Right lung (tissue), 10 donors: ENCODE measurements at places on chromosomes 1 and 21.

- no peak for DNase-seq
These were observed 5.6 kb downstream of the MORN1 start for GRCh38 chr1:2385606-2386280.

GRCh38 chr1:208239473-208240381 lies 4.5 kb downstream of the PLXNA2 start:
- DNase-seq = no peak

DNA sequence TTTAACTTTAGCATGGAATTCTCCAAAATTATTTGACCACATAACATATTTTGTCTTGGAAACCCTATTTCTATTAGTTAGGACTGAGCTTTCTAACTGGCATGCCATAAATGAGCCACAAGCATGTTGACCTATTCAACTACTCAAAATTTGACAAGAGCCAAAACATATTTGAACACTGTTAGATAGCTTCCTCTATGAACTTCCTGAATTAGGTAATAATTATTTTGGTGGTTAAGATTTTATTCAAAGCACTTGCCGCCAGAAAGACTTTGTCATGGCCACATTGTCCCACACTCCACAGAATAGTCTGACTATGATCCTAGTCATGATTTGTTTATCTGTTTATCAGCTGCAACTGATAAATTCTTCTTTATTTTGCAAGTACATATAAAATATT lies 23.1 kb upstream of the CTPS1 start:
- no peak for DNase-seq

GRCh38 chr21:36165356-36165755 lies 8.7 kb downstream of the DOP1B start:
- DNase-seq = no peak

DNA sequence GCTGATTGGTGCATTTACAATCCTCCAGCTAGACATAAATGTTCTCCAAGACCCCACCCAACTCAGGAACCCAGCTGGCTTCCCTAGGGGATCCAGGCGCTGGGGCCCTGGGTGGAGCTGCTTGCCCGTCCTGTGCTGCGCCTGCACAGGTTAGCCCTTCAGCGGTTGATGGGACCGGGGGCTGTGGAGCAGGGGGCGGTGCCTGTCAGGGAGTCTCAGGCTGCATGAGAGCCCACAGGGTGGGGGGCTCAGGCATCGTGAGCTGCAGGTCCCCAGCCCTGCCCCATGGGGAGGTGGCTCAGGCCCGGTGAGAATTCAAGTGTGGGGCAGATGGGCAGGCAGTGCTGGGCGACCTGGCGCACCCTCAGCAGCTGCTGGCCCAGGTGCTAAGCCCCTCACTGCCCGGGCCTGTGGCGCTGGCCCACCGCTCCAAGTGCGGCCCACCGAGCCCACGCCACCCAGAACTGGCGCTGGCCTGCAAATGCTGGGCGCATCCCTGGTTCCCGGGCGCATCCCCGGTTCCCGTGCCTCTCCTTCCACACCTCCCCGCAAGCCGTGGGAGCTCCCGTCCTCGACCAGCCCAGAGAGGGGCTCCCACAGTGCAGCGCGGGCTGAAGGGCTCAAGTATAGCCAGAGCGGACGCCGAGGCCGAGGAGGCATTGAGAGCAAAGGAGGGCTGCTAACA lies 23.1 kb upstream of the CLCA4 start:
- no peak for DNase-seq

DNA sequence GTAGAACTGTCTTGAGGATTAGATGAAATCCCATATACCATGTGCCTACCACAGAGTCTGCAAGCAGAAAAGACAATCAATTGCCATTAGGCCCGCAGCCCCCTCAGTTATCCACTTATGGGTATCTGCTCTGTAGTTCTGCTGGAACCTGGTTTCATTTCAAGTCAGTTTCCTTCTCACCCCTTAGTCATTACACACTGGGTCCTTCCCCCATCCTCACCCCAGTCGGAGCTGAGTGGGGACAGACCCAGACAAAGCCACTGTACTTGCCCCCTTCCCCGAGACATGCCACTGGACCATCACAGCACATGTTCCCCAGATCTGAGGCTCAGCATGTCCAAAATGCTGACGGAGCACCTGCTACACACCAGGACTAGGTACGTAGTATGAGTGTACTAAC lies 21.2 kb downstream of the PGLYRP3 start:
- DNase-seq = no peak

DNA sequence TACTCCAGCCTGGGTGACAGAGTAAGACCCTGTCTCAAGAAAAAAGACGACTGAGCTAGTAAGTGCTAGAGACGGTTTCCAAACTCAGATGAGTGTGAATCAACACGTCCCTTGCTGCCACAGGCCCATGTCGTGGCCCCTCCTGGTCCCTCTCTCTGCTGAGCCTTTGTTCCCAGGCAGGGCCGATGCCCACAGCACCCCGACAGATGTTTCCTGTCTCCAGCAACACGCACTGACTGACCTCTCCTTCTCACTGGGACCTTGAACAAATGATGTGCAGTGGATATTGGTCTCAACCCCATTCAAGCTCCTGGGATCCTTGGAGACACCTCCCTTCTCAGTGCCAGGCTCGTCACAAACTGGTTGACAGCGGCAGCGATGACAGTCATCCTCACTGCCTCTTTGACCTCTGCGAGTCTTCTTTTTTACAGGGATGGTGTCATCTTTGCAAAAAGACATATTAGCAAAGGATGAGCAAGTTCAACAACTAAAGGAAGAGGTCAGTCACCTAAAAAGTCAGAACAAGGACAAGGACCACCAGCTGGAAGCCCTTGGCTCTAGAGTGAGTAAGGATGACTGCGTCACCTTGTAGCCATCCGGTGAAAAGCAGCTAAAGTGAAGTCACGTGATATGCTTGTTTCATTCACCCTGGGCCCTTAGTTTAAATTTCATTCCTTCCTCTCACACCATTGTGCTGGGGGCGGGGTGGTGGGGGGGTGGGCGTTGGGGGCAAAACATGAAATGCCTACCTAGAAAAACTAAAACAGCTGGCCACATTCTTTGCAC lies 65.8 kb downstream of the FHAD1 start:
- no peak for DNase-seq

- DNase-seq = no peak
These were observed 2.6 kb downstream of the FAAH start for GRCh38 chr1:46396441-46397398.

DNA sequence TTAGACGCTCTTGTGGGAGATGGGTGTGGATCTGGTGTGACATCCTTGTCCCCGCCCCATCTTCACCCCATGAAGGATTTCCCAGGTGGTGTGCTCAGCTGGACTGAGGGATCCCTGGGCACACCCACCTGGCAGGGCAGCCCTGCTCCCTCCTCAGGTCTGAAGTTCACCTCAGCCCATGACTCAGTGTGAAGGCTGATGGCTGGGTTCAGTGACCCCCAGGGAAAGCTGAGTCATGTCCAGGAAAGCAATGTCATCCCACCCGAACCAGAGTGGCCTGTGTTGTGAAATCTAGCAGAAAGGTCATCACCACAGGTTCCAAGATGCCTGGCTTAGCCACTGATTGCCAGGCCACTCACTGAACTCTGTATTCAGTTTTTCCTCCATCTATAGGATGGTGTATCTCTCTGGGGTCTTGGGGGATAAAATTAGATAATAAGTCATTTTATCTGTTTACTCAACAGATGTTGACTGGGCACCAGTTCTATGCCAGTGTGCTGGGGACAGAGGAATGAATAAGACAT lies 97.7 kb upstream of the JUN start:
- no peak for DNase-seq

- DNase-seq = no peak
These were observed 53.2 kb downstream of the RIPK4 start for GRCh38 chr21:41713495-41714281.

- no peak for DNase-seq
These were observed 26.6 kb upstream of the EXO1 start for GRCh38 chr1:241821363-241821762.

DNA sequence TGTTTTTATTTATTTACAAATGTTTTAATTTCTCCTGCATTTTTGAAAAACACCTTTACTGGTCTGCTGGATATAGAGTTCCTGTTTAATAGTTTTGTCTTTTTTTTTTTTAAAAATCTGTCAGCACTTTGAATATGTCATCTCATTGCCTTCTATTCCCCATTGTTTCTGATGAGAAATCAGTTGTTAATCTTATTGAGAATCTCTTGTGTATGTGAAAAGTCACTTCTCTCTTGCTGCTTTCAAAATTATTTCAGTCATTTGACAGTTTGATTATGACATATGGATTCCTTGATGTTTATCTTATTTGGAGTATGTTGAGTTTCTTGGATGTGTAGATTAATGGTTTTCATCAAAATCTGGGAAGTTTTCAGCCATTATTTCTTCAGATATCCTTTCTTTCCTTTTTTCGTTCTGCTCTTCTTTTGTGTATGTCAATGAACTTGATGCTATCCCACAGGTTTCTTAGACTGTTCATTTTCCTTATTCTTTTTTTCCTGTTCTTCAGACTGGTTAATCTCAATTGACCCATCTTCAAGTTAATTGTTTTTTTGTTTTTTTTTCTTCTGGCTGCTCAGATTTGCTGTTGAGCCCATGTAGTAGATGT lies 51.2 kb upstream of the CCDC190 start:
- DNase-seq = no peak

DNA sequence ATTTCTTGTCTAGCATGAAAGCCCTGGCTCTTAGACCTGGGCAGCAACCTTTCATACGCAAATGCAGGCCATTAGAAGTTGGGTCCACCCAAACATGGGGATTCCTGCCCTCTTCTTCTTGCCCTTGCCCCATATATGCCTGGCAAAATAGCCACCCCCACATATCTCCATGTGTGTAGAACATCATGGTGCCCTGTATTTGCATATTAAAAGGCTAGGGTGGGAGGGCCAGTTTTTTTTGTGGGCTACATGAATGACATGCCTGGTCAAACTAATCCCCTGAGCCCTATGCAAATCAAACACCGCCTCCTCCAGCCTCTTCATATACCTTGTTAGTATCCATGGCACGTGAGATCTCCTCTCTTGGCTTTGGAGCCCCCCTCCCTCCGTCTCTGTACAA lies 24.7 kb downstream of the MFSD2A start:
- no peak for DNase-seq

DNA sequence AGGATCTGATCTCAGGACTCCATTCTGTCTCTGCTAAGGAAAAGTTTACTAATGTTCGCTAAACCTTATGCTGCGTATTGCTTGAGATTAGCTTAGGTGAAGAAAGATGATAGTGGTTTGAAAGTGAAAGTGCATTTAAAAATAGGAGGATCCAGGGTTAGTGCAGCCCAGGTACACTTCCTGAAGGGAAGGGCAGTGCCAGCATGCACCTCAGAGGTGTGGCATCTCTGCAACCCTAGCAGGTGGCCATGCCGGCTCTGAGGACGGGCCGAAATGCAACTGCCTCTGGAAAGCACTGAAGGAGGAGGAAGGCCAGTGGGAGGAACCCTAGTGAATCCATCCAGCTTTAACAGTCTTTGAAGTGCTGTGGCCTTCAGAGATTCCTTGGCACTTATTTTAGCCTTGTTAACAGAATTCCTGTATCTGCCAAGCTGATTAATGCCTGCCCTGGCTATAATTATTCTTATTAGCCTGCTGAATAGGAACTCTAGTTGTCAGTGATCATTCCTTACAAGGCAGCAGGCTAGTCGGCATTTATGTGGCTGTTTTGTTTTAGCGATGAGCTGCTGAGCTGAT lies 5.5 kb downstream of the PTGFRN start:
- DNase-seq = no peak

- no peak for DNase-seq
These were observed 855 bp downstream of the CD1D start for GRCh38 chr1:158181577-158181922.

GRCh38 chr1:30399026-30399425 lies 324.4 kb downstream of the MATN1 start:
- DNase-seq = no peak

- no peak for DNase-seq
These were observed 2.9 kb downstream of the MXRA8 start for GRCh38 chr1:1355416-1355815.

DNA sequence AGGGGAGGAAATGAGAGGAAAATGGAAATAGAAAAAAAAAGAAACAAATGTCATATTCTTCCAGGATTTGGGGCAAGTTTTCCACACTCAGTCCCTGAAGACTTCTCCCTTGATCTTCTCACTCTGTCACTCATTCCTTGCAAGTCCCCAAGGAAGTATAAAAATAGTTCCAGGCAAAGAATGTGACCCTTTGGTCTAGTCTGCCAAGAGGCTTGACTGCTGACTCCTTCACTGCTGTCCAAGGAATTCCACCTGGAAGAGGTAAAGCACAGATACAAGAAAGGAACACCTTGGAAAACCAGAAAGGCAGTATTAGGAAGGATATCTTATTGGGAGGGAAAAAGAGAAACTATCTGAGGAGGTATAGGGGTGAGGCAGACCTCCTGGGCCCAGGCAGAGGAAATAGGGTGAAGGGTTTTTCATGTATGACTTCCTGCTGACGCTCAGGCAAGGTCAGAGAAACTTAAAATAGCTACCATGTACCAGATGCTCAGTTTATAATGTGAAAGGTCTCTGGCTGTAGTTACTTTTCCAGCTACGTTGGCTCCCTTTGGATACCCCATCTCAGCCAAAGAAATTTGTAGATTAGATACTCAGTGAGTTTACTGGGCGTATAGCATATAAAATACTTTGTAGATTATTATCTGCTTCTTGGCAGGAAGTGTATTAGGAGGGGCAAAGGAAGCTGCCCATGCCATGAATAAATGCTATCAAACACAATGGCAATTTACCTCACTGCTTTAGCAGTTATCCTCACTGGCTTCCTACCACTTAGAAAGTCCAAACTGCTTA lies 2.0 kb upstream of the GJA5 start:
- no peak for DNase-seq

GRCh38 chr1:107677697-107678096 lies 287.3 kb downstream of the VAV3 start:
- no peak for DNase-seq

GRCh38 chr1:9598316-9598700 lies 9.6 kb downstream of the TMEM201 start:
- no peak for DNase-seq

DNA sequence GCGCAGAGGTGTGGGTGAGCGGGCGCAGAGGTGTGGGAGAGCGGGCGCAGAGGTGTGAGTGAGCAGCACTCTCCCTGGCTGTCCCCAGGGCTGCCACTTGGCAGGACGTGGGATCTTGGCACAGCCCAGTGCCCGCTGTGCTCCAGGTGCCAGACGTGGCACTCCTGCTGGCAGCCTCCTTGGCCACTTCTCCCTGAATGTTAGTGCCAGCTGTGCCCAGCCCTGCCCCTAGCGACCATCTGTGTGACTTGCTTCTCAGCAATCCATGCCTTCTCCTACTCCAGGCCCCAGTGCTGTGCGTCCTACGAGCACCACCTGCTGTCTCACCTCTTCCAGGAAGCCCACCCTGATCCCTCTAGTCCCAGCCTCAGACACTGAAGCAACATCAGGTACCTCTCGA lies 30.5 kb downstream of the KRTAP10-1 start:
- no peak for DNase-seq

GRCh38 chr1:236800623-236801022 lies 5.5 kb downstream of the MTR start:
- DNase-seq = no peak

GRCh38 chr1:206856674-206857464 lies 8.6 kb upstream of the IL20 start:
- no peak for DNase-seq

- DNase-seq = no peak
These were observed 4.0 kb downstream of the SF3B4 start for GRCh38 chr1:149923626-149924025.
